ENCODE measurements at places on chromosomes 1 and 21. TPM values are rescaled to one million over a fixed set of nuclear protein-coding genes. Genes with fewer than 3 reads are reported as not detected.

GRCh38 chr1:109299558-109300343, 7.1 kb downstream of the MYBPHL start:
- DNase-seq = peak; percentile 31

The CD5L gene
- 0.27 TPM for total RNA-seq

DNA sequence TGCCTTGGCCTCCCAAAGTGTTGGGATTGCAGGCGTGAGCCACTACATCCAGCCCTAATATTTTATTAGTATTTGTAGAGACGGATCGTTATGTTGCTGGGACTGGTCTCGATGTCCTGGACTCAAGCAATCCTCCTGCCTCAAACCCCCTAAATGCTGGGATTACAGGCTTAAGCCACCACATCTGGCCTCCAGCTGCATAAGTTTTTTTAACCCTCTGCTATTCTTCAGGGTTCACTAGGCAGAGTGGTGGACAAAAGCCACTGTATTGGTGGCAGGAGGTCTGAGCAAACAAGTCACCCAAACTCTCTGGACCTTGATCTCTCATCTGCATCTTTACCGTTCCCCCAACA, 10.1 kb upstream of the CLIC4 start:
- DNase-seq = no peak

The CAPZA1 gene
- total RNA-seq = 86.4 TPM

DNA sequence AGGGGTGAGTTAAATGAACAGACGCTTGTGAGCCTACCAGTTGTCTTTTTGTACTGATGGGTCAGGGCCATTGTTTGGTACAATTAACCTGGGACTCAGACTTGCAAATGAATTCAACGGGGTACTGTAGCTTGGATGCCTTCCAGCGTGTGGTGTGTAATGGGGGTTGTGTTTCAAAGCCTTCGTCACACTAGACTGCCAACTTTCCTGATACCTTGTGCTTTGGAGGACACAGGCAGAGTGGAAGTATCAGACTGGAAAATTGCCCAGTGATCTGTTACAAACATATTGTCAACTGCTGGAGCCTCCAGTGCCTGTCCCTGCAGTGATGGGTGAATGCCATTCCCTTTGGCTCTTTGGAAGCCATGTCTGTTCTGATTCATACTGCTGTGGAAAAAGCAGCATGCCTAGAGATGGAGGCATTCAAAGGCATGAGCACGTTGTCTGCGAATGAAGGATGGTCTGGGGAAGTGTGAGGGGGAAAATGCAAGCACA, 384.5 kb downstream of the LMX1A start:
- DNase-seq = no peak

The MAN1C1 gene
- total RNA-seq = 14.7 TPM

- DNase-seq = no peak
Observed at GRCh38 chr1:21966247-21967000, 10.4 kb upstream of the CELA3B start.

DNA sequence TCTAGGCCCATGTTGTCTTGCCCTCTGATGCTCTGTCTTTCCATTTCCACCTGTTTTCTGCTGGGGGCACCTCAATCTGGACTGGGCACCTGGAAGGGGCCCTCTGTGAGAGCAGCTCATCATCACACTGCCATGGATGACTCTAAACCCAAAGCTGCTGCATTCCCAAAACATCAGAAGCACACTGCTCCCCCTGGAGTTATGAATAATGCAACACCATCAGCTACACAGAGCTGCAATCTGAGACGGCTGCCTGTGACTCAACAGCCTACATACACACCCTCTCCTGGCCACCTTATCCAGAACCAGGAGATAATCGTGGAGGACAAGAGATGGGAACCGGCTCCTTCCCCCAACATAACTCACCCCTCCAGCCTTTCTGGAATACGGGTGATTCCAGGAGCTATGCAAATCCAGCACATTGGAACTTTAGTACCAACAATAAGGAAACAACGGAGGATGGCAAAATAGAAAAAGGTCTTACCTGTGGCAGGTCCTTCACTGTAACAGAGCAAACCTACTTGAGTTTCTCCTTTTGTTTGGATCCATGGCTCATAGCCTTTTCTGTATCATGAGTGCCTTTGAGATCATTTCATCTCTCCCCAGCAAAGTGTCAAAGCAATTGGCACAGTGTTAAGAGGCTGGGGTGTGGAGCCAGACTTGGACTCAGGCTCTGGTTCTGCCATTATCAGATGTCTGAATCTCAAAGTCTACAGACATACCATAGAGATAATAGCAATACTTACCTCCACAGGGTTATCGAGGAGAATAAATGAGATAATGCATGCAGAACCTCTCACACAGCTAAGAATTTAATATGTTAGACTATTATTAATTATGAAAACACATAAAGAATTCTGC, 29.3 kb downstream of the AK2 start:
- peak; percentile 50 for DNase-seq

GRCh38 chr21:34148826-34149558, 75.6 kb downstream of the MRPS6 start:
- no peak for DNase-seq

- DNase-seq = no peak
Observed at GRCh38 chr21:39094847-39095579, 88.2 kb downstream of the PSMG1 start.

DNA sequence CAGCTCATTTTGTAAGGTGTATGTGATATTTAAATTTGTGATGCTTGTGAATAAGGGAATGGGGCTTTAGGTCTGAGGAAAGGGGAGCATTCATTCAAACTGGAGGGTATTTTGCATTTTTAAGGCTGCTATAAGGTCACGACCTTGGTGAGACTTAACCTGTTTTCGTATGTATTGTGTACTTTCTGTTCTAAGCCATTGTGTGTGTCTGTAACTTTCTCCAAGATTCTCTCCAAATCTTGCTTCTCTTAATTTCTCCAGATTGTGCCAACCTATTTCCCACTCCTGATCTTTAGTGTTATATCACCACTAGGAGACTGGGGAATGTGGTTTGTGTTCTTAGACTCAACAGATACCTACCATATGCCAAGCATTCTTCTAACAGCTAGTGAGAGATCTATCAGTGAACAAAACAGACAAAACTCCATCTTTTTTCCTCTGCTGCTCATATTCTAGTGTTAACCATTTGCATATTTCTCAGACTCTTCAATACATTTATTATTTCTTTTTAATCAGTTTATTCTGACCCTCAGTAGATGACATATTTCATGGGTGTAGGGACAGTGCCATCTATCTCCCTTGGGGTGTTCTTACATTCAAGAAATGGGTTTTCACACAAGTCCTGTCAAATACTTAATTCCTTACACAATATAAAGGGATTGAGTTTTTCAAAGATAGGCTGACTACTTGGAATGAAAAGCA, 27.5 kb downstream of the ATP1B1 start:
- no peak for DNase-seq

GRCh38 chr1:221845650-221846371, 103.9 kb upstream of the DUSP10 start:
- DNase-seq = no peak

The KIF2C gene
- 9.4 TPM for total RNA-seq

The NTMT2 gene
- not detected for total RNA-seq

The RHBDL2 gene
- 0.18 TPM for total RNA-seq

The SGIP1 gene
- total RNA-seq = 100 TPM

- no peak for DNase-seq
Observed at GRCh38 chr21:34619841-34620665, 5.1 kb upstream of the RCAN1 start.

GRCh38 chr21:39392981-39393380, 44.1 kb upstream of the HMGN1 start:
- no peak for DNase-seq

GRCh38 chr21:42754270-42754933, 101.0 kb downstream of the PDE9A start:
- peak; percentile 70 for DNase-seq

The PGLYRP3 gene
- total RNA-seq = not detected

DNA sequence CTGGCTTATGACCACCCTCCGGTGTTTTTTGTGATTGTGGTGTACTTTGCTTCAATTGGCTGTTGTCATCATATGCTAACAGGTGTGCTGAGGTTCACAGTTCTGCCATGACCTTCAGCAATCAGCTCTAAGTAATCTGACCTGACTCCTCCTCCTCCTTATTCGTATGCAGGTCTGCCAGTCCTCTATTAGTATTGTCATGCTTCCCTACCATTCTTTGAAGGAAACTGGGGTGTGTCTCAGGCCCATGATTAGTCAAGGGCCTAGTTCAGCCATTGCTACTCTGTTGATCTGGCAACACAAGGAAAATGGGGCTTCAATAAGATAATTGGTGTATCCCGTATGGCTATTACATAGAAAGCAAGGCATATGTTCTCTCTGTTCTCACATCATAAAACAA, 332.3 kb upstream of the DPYD start:
- no peak for DNase-seq

DNA sequence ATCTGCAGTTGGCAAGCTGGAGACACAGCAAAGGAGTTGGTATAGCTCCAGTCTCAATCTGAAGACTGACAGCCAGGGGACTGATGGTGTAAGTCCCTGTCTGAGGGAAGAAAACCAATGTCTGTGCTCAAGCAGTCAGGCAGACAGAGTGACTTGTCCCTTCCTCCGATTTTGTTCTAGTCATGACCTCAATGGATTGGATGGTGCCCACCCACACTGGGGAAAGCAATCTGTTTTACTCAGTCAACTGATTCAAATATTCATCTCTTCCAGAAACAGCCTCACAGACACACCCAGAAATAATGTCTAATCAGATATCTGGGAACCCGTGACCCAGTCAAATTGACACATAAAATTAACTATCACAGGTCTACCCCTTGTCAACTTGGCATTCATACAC, 11.9 kb upstream of the MRPL39 start:
- DNase-seq = no peak

GRCh38 chr21:25838809-25839208, 104.0 kb downstream of the GABPA start:
- no peak for DNase-seq

DNA sequence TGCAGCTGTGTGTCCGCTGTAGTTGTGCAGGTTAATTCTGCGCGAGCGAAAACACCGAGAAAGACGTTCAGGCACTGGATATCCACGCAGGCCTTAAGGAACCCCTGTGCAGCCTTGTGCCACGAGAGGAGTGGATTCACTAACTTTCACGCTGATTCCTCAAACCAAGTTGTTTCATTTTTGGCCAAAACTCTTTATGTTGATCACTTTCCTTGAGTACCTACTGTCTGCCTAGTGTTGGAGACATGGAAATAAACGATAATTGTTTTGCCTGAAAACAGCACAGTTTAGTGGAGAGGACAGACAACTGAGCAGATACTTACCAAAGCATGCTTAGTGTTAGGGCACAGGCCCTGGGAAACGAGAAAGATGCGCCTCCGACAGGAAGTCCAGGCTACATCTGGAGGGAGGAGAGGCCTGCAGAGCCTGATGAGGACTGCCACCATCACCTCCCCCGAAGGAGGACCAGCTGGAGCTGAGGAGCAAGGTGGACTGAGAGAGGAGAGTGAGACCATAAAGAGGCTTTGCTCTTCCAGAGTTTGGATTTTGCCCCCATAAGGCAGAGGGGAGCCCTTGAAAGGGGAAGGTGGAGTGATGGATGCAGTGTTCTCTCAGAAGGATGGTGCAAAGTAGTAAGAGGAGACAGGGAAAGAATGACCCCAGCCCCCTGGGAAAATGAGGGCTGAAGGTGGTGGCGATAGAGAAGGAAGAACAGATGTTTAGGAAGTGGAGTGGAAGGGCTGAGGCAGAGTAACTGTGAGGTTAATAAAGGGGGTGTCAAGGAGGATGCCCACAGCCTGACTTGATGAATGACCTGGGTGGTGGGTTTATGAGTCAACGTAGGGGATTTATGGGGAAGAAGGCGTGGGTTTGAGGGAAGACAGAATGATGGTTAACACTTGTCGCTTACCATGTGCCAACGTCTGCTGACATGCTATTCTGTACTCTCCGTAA, 956 bp upstream of the SCAF4 start:
- no peak for DNase-seq

The VCAM1 gene
- total RNA-seq = 22.4 TPM

DNA sequence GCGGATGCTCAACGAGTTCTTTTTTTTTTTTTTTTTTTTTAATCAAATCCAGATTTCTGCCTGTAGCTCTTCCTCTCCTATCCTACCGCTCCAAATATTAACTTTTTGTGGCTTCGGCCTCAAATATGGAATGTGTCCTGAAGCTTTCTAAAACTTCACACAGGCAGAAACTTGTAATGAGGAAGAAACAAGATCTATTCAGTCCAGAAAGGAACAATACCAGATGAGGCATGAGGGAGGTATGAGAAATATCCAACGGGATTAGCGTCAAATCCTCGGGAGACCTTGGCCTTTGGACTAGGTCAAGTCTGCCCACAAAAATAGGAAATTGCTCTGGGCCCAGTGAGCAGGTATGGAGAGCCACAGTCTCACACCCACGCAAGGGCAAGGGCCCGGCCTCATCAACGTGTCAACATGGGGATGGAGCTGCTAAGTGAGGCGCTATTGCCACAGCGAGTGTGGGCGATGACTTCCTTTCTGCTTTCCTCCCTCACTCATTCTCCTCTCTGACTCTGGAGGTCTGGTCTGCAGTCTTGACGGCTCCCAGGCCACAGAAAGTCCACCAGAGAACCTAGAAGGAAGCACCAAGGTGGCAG, 66.6 kb downstream of the BCAR3 start:
- DNase-seq = no peak

GRCh38 chr1:151828921-151829320, 2.7 kb downstream of the RORC start:
- peak; percentile 78 for DNase-seq

GRCh38 chr1:10178597-10179405, 31.6 kb upstream of the KIF1B start:
- no peak for DNase-seq

- no peak for DNase-seq
Observed at GRCh38 chr1:22517956-22518355, 45.3 kb upstream of the EPHA8 start.

DNA sequence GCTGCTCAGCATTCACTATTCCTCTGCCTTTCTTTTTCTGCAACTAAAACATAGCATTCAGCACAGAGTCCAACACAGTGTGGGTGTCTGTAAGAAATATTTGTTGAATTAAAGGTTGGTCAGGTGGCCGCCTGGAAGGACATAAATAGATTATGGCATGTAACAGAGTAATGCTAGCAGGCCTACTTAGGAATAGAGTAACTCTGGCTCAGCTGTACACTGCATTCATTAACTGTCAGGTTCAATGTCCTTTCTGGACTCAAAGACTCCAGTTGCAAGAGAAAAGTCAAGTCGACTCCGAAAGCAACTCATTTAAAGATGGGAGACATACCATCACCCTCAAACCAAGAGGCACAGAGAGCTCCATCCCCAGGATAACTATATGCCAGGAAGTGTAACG, 116.0 kb downstream of the LMX1A start:
- no peak for DNase-seq

The ADAMTS5 gene
- 5.8 TPM for total RNA-seq

GRCh38 chr1:234135501-234135900, 231.0 kb downstream of the SLC35F3 start:
- DNase-seq = no peak

- DNase-seq = no peak
Observed at GRCh38 chr1:224864006-224864405, 65.5 kb upstream of the DNAH14 start.

DNA sequence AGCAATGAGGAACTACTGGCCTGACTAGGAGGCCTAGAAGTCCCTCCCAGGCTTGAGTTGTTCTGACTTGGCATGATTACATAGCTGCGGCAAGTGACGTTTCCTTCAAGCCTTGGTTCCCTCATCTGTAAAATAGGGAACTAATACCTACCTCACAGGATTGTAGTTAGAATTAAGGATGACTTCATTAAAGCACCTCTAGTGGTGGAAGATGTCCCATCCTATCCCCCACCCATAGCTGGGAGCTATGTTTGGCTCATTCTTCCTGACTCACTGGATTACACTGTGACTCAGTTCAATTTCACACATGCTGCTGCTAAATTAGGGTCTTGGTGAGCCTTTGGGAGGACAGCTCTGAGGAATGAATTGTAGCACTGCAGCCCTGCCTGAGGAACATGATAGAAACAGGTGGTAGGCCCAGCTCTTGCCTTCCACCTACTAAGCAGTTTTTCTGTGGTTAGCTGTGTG, 6.0 kb upstream of the SHISA4 start:
- DNase-seq = no peak

The SOX13 gene
- total RNA-seq = 6.6 TPM

Measured in cerebellum (tissue), 4 donors.